A549 treated with CpdA at 1 μM for 4 hours (cell line): ENCODE measurements at places on chromosomes 16 and 17. TPM values are rescaled to one million over a fixed set of nuclear protein-coding genes. Genes with fewer than 3 reads are reported as not detected.

Gene DPEP2
- total RNA-seq, result not detected in 5 replicates

Gene MMP28
- 3.6 to 7.7 TPM (median 6.0 TPM) in 5 replicates for total RNA-seq

Gene KRT12
- 0.08 TPM in 1 of 5 replicates, not detected in the others for total RNA-seq

Gene GINS2
- total RNA-seq, result 28.5 to 32.7 TPM (median 32.3 TPM) in 5 replicates

Gene ITGA2B
- 1.0 to 1.9 TPM (median 1.6 TPM) in 5 replicates for total RNA-seq

Gene RPRML
- total RNA-seq, result 0.29 to 0.84 TPM (median 0.72 TPM) in 4 of 5 replicates, not detected in the other

Gene GJD3
- total RNA-seq, result 0.71 to 1.3 TPM (median 1.2 TPM) in 5 replicates

Gene PCTP
- total RNA-seq, result 15.8 to 24.3 TPM (median 20.0 TPM) in 5 replicates

Gene KRT33A
- not detected in 5 replicates for total RNA-seq

Gene ZC3H18
- total RNA-seq, result 50.1 to 59.2 TPM (median 54.0 TPM) in 5 replicates

Gene DLX4
- total RNA-seq, result 1.4 to 3.2 TPM (median 2.6 TPM) in 5 replicates

Gene FOXL1
- 0.50 to 1.1 TPM (median 0.83 TPM) in 5 replicates for total RNA-seq

Gene HCRT
- 0.10 TPM in 1 of 5 replicates, not detected in the others for total RNA-seq

Gene PRAC2
- not detected in 5 replicates for total RNA-seq

Gene NPIPB2
- total RNA-seq, result 3.0 to 6.6 TPM (median 3.6 TPM) in 5 replicates

Gene CTRB2
- not detected in 5 replicates for total RNA-seq

Gene CMTR2
- 12.9 to 15.4 TPM (median 13.8 TPM) in 5 replicates for total RNA-seq

Gene RAB11FIP4
- total RNA-seq, result 0.87 to 2.6 TPM (median 1.8 TPM) in 5 replicates

Gene SLC52A1
- total RNA-seq, result 0.34 to 1.0 TPM (median 0.72 TPM) in 5 replicates

Gene FZD2
- 27.4 to 44.8 TPM (median 41.2 TPM) in 5 replicates for total RNA-seq

Gene CMTM3
- total RNA-seq, result 65.8 to 81.0 TPM (median 74.2 TPM) in 5 replicates

Gene TPSAB1
- not detected in 5 replicates for total RNA-seq

Gene FBXL16
- total RNA-seq, result 1.8 to 3.2 TPM (median 2.6 TPM) in 5 replicates

Gene KRTAP9-7
- not detected in 5 replicates for total RNA-seq

Gene HIC1
- total RNA-seq, result 0.86 to 2.0 TPM (median 1.6 TPM) in 5 replicates

Gene SRCIN1
- 0.84 to 3.1 TPM (median 2.3 TPM) in 5 replicates for total RNA-seq

Gene QPRT
- total RNA-seq, result 0.46 to 1.8 TPM (median 0.94 TPM) in 5 replicates

Gene CCP110
- 8.7 to 12.4 TPM (median 11.0 TPM) in 5 replicates for total RNA-seq

Gene NHERF2
- 40.0 to 59.6 TPM (median 58.2 TPM) in 5 replicates for total RNA-seq

Gene LRRC46
- 2.7 to 4.1 TPM (median 3.6 TPM) in 5 replicates for total RNA-seq

Gene KRTAP1-5
- 0.12 TPM in 1 of 5 replicates, not detected in the others for total RNA-seq

Gene PYDC1
- not detected in 5 replicates for total RNA-seq

Gene NAT9
- 50.8 to 65.8 TPM (median 54.7 TPM) in 5 replicates for total RNA-seq

Gene CACNG5
- total RNA-seq, result 0.03 TPM in 1 of 5 replicates, not detected in the others

Gene CD19
- total RNA-seq, result not detected in 5 replicates

Gene KRTAP4-9
- not detected in 5 replicates for total RNA-seq

Gene KCNJ12
- total RNA-seq, result 0.89 to 1.3 TPM (median 0.96 TPM) in 5 replicates

Gene NOG
- total RNA-seq, result 0.58 to 1.3 TPM (median 1.1 TPM) in 5 replicates
